ENCODE measurements at places on chromosomes 7 and 10. TPM values are rescaled to one million over a fixed set of nuclear protein-coding genes. Genes with fewer than 3 reads are reported as not detected.

DNA sequence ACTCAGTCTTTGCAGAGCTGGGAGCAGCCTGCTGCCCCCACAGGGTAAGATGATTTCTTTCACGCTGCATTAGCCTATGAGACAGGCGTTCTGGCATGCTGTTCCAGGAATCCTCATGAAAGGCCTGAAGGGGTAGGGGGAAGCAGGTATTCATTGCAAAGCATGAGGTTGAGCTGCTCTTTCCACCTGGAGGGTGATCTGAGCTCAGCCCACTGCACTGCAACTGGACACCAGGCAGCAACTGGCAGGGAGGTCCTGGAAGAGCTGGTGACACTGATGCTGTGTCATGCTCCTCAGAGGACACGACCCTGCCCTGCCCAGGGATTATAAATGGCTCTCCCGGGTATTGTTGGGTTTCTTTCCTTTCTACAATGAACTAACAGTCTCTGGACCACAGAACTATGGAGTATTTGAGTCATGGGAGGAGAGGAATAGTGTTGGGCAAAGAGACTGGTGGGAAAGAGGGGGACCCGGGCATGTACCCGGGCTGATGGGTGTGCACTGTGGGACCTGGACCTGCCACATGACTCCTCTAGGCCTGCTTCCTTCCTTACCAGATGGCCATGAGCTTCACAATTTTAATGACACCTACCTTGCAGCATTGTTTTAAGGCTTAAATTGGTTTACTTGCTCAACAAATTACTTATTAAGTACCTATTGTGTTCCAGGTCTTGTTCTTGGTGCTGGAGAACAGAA is 24.3 kb downstream of the SLC25A28 start:
- DNase-seq: peak; percentile 6

The DNAJB6 gene
- 161 TPM for polyA plus RNA-seq

The CPA1 gene
- 1.9 TPM for polyA plus RNA-seq

DNA sequence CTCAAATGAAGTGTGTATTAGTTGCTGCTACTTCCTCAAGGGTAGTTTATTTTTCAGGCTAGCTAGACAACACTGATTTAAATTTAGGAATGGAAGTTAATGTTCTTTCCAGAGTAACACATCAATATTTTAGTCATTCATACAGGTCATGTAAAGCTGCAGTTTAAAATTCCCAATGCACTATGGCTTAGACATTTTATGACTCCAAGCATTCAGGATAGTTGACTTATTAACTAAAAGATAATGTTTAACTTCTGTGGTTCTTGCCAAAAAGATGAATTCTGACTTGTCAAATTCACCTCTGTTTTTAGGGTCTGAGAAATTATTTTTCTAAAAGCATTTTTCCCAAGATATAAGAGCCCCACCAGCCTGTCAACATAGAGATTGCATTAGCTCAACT is 131.9 kb downstream of the TFPI2 start:
- DNase-seq: peak; percentile 14

GRCh38 chr10:97222326-97222961 is 36.7 kb upstream of the SLIT1 start:
- DNase-seq: peak; percentile 38

DNA sequence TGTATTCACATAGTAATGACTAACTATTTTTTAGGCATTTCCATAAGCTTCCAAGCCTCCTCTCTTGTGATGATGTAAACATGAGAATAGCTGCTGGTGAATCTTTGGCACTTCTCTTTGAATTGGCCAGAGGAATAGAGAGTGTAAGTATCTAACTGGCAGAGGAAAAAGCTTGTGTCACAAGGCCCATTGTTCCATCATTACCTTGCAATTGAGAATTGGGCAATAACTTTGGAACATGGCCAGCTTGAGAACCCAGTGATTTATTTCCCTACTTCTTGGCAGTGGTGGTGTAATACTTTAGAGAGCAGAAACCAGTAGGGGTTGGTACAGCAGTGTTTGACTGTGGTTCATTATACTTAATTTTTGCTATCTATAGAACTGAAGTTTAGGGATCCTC is 12.0 kb downstream of the IFRD1 start:
- DNase-seq: no peak

DNA sequence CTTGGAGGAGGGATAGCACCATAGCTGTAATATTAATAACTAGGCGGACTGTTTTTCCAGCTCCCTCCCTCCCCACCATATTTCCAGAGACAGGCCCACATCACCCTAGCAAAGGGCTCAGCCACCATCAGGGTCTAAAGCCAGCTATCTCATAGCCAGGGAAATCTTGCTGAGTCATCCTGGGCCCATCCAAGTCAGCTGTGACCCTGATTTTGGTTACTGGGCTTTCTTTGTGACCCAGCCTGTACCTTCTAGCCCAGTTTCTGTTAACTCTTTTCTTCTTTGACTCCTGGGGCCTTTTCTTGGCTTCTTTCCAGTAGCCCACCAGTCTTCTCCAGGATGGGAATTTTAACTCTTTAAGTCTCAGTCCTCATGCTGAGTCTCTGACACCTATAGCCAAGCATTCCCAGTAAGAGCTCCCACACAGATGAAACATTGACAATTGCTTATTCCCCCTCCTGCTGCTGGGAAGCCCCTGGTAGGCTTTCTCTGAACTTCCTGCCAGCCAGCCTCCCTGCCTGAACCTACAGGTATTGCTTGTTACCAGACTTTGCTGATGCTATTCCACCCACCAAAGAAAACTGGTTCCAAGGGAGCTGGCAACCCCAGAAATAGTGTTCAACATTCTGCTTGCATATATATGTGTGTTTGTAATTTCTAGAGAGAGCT is 34.8 kb upstream of the ADO start:
- DNase-seq: no peak
